Activated naive CD4-positive, alpha-beta T cell treated with anti-CD3 and anti-CD28 coated beads, Interleukin-2, amount 10 ng/mL, durations not matched to agents 7 days and 5 days (primary cell): ENCODE measurements at places on chromosomes 2 and 18.
A peak's percentile ranks its signal among the peaks of the same experiment; 100 is the strongest.

DNA sequence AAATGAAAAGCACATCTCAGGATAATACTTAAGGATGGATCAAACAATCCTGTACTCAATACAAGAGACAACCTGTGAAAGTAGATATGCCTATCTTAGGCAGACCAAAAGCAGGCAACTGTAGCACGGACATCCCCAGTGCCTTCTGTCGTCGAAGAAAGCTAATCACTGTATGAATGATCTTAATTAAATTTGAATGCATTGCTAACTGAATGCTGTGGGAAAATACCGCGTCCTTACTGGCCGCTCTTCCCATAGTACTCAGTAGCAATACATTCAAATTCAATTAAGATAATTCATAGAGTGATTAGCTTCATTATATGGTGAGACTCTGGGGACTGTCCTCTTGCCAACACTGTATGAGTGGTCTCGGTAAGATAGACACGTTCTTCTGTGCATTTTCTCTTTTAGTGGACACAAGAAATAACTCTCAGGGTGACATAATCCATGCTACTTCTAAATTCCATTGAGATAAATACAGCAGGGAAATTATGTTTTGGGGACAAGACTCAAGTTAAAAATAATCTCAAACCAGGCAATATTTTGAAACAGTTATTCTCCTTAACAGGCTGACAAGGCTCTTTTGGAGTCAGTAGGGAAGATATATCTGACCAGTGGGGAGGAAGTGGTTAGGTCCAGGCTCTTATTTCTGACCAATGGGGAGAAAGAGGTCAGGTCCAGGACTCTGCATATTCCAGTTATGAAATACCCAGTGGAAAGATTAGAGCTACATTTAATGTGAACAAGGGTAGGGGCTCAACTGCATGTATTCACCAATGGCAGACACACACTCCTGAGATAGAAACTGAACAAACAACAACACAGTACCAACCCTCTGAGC is 97.3 kb downstream of the DOCK10 start:
- peak overlapping the region; percentile 88 for H3K4me3 ChIP-seq
- H3K36me3 ChIP-seq: peaks cover 64% of the 10 kb centered on the region
- no peak for DNase-seq
- H3K4me1 ChIP-seq: peaks cover 79% of the 10 kb centered on the region

DNA sequence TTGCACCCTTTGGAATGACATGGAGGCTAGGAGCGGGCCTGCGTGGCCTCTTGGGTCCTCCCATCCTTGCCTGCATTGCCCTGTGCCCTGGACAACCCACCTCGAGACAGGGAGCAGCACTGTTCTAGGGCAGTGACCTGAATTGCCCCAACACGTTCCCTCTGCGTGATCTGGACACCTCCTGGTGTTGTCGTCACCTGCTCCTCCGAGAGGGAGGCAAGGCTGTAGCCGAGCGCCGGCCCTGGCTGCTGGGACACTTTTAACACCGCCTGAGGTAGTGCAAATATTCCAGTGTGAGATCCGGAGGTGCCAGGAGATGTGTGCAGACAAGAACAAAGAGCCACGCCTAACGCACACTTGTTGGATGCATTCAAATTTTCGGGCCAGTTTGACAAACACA is 131.5 kb downstream of the SMAD7 start:
- no peak overlapping the region for H3K4me3 ChIP-seq

DNA sequence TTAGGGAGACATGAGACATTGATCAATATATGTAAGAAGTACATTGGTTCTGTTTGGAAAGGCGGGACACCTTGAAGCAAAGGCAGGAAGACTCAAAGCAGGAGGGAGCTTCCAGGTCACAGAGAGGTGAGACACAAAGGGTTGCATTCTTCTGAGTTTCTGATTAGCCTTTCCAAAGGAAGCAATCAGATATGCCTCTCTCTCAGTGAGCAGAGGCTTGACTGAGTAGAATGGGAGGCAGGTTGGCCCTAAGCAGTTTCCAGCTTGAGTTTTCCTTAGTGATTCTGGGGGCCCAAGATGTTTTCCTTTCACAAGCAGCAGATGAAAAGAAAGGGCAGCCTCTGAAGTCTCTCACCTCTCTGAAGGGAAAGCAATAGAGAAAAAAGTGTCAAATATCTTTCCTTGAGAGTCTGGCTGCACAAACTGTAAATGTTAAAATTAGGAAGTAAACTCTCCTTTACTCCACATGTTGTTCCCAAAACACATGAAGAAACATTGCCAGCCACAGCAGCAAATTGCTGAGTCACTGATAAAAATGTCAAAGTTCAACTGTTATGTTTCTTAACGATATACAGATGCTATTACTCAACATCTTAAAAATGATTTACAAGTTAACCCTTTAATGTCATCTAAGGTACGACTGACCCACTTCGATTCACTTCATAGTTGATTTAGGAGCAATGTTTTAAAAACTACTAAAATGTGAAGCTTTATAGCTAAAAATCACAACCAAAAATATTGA is 40.3 kb downstream of the CYB5A start:
- H3K4me1 ChIP-seq: peaks cover 10% of the 10 kb centered on the region
- DNase-seq: no peak
- H3K36me3 ChIP-seq: no peaks in the 10 kb centered on the region
- H3K4me3 ChIP-seq: no peak overlapping the region
- no peak overlapping the region for H3K27ac ChIP-seq

DNA sequence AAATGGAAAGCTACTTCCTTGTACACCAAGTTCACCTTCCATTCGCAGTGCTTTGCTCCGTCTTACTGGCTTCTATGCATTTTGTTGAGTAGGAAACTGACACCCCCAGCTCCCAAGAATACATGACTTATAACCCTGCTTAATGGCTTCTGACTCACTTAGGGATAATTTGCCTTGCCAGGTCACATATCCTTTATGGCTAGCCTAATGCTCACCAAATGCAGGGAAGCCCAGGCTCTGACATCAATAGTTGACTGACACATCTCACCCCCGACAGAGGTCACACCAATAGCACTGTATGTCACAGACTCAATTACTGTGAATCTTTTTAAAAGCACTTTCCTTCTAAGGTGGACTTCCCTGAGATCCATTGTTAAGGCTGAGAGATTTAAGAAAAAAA is 147.2 kb downstream of the DTNA start:
- no peak overlapping the region for H3K27ac ChIP-seq
- peaks cover 18% of the 10 kb centered on the region for H3K4me1 ChIP-seq
- no peaks in the 10 kb centered on the region for H3K36me3 ChIP-seq
- H3K4me3 ChIP-seq: no peak overlapping the region

- no peaks in the 10 kb centered on the region for H3K4me1 ChIP-seq
- no peak overlapping the region for H3K4me3 ChIP-seq
- H3K27ac ChIP-seq: no peak overlapping the region
- no peaks in the 10 kb centered on the region for H3K36me3 ChIP-seq
- no peaks in the 10 kb centered on the region for H3K27me3 ChIP-seq
Measured at GRCh38 chr2:211802666-211803065, 735.9 kb downstream of the ERBB4 start.
